NCI-H2107 (cell line): ENCODE measurements at places on chromosomes 3 and 15.

- no peak for DNase-seq
Measured at GRCh38 chr3:127652246-127652995, 20.3 kb upstream of the ABTB1 start.

DNA sequence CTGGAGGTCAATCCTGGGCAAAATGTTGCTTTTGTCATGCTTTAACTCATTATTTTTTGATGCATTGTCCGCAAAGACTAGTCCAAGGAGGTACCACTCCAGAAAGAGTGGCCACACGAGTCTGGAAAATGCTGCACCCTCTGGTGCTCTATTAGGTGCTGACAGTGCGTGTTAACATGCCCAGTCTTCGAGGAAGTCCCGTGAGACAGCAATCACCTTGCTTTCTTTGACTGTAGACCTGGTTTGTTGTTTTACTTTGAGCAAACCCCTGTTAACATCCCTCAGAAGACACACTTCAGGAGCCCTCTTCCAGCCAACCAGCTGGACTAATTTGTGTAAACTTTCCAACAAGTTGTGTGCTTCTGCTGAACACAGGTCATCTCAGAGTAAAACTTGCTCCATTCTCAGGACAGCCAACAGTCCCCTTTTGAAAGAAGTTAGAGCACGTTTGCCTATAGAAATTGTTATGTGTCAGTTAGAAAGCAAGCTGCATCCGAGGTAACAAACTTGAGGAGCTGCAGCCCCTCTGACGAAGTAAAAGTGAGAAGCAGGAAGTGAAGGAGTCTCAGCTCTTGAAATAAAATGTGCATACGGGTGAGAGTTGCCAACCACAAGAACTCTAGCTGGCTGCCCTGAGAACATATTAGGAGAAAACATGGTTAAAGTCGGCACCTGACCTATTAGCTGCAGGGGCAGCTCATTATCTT lies 205.0 kb downstream of the LPP start:
- DNase-seq: no peak

DNA sequence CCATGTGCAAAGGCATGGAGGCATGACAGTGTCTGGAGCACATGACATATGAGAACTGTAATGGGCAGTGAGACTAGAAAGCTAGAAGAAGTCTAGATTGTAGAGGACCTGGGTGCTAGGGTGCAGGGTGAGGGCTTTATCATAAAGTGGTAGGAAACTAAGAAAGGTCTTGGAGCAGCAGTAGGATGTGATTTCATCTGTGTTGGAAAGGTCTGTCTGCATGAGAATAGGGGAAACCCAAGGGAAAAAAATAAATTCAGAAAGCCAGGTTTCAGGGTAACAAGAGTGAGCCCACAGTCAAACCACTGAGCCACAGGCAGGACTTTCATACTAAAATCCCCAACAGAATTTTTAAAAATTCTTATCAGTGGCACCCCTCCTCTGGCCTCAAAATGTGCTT lies 54.5 kb downstream of the CCDC33 start:
- DNase-seq: no peak

GRCh38 chr3:187737006-187737367 lies 8.3 kb downstream of the BCL6 start:
- no peak for DNase-seq

- DNase-seq: no peak
Measured at GRCh38 chr3:39141171-39141995, 12.0 kb downstream of the CSRNP1 start.

DNA sequence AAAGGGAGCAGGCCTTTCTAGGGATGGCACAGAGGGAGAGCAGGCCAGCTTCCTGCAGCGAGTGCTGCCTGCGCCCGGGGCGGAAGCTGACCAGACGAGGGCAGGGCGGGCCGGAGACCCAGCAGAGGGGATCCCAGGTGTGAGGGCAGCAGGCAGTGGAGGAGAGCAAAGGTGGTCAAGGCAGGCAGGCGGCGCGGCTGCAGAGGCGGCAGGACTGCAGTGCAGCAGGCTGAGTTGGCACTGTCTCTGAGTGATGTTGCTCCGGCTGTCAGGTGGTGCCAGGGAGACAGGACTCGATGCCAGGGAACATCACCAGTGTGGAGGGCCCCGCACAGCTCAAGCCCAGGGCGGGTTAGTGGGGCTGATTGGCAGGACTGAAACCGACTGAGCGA lies 22.3 kb upstream of the PLXNA1 start:
- no peak for DNase-seq

- no peak for DNase-seq
Measured at GRCh38 chr3:28682121-28682520, 333.5 kb upstream of the AZI2 start.

DNA sequence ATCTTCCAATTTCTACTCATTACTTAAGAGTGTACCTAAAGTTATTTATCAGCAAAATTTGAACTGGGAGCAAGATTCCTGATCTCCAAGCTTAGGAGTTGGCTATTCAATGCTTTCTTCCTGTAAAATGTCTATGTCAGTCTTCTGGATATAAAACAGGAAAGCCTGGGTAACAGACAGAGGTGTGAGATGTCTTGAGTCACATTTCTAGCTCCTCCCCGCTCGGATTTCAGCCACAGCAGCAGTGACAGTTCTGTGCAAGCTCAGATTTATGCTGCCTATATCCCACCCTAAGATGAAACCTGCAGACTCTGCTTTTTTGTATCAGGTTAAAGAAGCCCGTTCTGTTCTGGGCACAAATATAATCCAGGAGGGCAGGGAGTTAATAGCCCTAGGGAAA lies 2.1 kb upstream of the ARMC8 start:
- no peak for DNase-seq

- no peak for DNase-seq
Measured at GRCh38 chr15:79154483-79155135, 64.0 kb upstream of the RASGRF1 start.

GRCh38 chr3:16370872-16371740 lies 106.1 kb downstream of the OXNAD1 start:
- DNase-seq: no peak

DNA sequence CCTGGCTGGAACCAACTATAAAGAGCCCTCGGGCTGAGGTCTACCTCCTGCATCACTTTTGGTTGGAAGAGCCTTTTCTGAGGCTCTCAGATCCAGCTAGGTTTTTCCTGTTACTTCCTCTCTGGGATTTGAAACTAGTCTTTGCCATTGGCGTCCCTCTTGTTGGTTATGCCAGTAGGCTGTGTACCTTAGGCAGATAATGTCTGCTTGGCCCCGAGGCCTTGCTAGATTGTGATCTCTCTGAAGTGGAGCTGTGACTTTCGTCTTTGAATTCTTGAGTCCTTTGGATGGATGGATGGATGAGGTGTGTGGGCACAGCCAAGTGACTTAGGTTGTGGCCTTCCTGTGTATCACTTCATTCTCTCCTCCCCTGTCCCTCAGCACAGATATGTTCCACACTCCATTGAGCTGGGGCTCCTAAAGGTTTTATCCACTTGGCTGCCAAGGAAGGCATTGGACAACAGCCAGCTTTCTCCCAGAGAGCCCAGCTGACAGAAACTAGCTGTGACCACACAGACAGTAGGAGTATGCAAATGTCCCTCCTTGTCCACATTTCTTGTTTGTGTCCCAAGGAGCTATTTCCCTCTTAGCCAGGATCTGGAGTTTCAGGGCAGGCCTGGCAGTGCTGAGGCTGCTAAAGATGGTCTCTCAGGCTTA lies 7.9 kb upstream of the DNAJC17 start:
- no peak for DNase-seq

DNA sequence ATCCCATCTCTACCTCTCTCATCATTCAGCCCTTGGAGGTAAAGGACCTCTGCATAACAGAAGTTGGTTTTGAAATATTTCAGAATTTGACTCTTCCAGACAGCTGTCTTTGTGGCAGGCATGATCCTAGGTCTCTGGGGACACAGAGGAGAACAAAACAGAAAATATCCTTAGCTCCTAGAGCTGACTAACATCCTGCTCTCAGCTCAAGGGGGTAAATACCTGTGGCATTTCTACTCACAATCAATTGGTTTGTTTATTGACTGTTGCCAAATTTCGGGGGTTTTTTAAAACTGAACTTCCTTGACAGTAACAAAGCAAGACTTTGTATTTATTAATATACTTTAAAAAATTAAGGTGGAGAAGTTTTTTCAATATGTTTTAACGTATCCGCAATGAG lies 78.8 kb downstream of the EOMES start:
- no peak for DNase-seq

DNA sequence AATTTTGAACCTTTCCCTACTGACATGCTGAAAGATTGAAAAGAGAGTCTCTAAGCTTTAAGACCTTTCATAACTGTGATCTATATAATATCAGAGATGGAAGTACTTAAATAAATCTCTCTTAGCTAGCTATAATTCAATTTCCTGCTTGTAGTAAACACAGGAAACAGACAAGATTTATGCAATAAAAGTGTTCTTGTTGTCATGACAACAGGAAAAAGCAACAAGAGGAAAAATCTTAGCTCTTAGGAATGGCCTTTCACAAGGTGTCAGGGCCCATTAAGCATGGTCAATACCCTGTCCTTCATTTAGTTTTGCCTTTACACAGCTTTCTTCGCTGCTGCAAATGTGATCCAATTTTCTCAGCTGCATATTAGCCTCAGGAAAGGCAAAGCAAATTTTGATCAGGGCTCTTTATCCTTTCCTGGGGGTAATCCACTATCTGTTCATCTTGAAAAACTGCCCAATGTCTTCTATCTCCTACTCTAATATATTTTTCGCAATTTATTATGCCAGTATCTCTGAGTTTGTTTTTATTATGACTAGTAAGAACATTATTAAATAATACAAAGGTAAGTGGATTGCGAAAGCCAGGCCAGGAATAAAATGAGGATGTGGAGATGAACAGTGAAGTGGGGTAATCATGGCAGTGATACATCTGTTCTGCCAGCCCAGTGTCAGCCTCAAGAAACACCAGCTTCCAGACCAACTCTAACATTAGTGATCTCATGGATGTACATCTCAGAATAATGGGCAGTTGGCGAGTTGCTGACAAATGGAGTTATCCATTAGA lies 28.7 kb downstream of the SIDT1 start:
- no peak for DNase-seq

GRCh38 chr3:69568951-69569350 lies 170.3 kb upstream of the MITF start:
- no peak for DNase-seq

DNA sequence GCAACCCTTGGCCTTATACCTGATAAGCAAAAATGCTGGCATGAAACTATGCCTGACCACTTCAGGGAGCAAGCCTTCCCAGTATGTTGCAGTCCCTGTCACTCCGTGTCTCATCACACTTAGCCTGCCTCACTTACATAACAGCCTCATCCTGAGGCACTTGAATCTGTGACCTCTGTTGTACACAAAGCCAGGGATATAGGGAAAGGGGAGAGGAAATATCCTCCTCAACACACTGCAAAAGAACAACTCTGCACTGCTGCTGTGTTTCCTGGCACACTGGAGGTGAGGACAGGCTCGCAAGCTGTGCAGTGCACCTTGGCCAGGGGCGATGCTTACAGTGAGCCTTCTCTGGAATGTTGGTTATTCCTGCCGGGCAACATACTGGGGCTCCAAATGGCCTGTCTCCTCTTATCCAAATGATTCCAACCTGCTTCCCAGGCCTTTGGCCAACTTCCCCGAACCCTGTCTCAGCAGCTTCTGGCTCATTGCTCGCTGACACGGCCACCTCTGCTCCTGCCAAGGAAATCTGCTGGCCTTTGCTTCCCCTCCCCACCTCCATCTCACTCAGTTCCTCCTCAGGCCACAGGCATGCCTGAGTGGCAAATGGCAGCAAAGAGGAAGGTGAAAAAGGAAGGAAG lies 109.2 kb downstream of the CD47 start:
- DNase-seq: no peak

DNA sequence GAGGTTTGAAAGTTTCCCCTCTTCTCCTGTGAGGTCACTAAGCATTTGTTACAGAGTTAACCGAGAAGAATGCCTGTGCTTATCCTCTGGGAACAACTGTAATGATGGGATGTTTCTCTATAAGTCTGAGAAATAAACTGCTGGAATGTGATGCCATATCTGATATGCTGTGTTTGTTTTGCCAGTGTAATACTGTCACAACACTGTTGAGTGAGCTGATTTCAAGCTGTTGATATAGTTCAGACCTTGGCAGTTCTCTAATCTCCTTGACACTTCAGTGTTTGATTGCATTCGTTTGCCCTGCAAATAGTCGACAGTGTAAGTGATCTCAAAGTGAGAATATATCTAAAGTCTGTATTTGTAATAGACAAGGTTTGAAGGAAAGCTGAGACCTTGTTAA lies 73.3 kb downstream of the PTPRG start:
- DNase-seq: no peak
